Right atrium auricular region (tissue), 2 donors: ENCODE measurements at places on chromosomes 11 and 22. TPM values are rescaled to one million over a fixed set of nuclear protein-coding genes. Genes with fewer than 3 reads are reported as not detected.

Gene PLAAT3
- 111 TPM for total RNA-seq

Gene KCTD14
- total RNA-seq: 3.6 TPM

Gene IGF2
- total RNA-seq: 43.2 TPM

Gene TMEM25
- 15.6 TPM for total RNA-seq

Gene CBLIF
- total RNA-seq: not detected

Gene CCDC89
- total RNA-seq: 1.1 TPM

Gene SCARF2
- 6.5 TPM for total RNA-seq

Gene PAX6
- total RNA-seq: not detected

Gene SNX15
- total RNA-seq: 21.8 TPM

- H3K27ac ChIP-seq: no peak overlapping the region
- DNase-seq: no peak
- H3K4me3 ChIP-seq: no peak overlapping the region
- no peaks in the 10 kb centered on the region for H3K4me1 ChIP-seq
- H3K36me3 ChIP-seq: peaks cover 73% of the 10 kb centered on the region
Measured at GRCh38 chr11:68412593-68413475, 47.7 kb upstream of the PPP6R3 start.

GRCh38 chr11:46826310-46827044 lies 19.6 kb downstream of the CKAP5 start:
- H3K27me3 ChIP-seq: no peaks in the 10 kb centered on the region
- DNase-seq: peak; percentile 73
- H3K4me1 ChIP-seq: peaks cover 32% of the 10 kb centered on the region
- peak overlapping the region; percentile 70 for H3K4me3 ChIP-seq
- no peaks in the 10 kb centered on the region for H3K36me3 ChIP-seq

DNA sequence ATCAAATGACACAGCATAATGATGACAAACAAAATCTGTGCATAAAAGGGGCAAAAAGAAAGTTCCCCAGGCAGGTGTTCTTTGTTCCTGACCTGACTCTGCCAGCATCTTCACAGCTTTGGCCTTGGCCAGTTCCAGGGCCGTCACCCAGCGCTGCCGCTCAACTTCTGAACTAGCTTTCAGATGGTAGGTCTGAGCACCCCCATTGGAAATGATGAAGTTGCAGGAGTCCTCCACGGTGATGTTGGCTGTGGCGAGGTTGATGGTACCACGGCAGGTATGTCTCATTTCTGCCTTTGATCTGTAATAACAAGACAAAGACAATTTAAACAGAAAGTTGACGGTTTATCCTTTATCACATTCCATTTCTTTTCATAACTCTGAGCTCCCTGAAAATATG lies 5.3 kb downstream of the OSBP start:
- no peaks in the 10 kb centered on the region for H3K4me1 ChIP-seq
- no peaks in the 10 kb centered on the region for H3K27me3 ChIP-seq
- no peak overlapping the region for H3K27ac ChIP-seq
- DNase-seq: no peak

DNA sequence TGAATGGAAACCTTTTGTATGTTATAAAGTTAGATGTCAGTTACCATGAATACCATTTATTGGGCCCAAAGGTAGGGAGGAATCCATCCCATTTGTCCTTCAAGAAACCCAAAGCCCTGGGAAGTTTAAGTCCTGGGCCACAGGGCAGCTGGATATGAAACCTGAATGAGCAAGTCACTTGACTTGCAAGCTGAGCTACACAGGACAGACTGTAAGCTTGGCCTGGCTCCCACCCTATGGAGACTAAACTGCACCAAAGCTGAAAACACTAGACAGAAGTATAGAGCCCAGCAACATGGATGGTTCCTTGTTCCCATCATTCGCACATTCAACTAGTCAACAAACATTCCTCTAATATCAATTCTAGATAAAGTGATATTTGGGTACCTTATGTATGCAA lies 71.3 kb downstream of the KCNC1 start:
- H3K27ac ChIP-seq: peak overlapping the region; percentile 28
- H3K36me3 ChIP-seq: no peaks in the 10 kb centered on the region
- H3K27me3 ChIP-seq: no peaks in the 10 kb centered on the region

- no peak for DNase-seq
- no peak overlapping the region for H3K27ac ChIP-seq
- no peaks in the 10 kb centered on the region for H3K4me1 ChIP-seq
- no peak overlapping the region for H3K4me3 ChIP-seq
- H3K36me3 ChIP-seq: no peaks in the 10 kb centered on the region
Measured at GRCh38 chr11:101321222-101321621, 191.6 kb upstream of the PGR start.

- peaks cover 11% of the 10 kb centered on the region for H3K36me3 ChIP-seq
- peak overlapping the region; percentile 99 for H3K27ac ChIP-seq
- no peak for DNase-seq
- peak overlapping the region; percentile 72 for H3K4me3 ChIP-seq
- H3K4me1 ChIP-seq: peaks cover 24% of the 10 kb centered on the region
Measured at GRCh38 chr11:9573775-9574621, 528 bp downstream of the WEE1 start.

DNA sequence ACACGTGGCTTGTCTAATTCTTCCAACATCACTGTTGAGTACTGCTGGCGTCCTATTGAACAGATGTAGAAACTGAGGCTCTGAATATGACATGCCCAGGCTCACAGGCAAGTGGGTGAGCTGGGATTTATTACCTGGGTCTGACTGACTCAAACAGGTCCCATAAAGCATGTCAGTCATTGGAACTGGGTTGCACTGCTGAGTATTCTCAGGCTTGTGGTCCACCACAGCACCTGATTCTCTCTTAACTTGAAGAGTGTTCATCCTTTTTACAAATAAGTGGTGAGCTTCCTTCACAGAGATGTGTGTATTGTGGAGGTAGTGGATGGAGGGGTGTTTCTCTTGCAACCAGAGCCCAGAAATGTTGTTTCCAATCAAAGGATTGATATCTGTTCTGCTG lies 44.5 kb downstream of the SC5D start:
- DNase-seq: no peak
- no peak overlapping the region for H3K27ac ChIP-seq
- H3K27me3 ChIP-seq: no peaks in the 10 kb centered on the region
- no peaks in the 10 kb centered on the region for H3K36me3 ChIP-seq
- H3K4me3 ChIP-seq: no peak overlapping the region
- peaks cover 23% of the 10 kb centered on the region for H3K4me1 ChIP-seq

DNA sequence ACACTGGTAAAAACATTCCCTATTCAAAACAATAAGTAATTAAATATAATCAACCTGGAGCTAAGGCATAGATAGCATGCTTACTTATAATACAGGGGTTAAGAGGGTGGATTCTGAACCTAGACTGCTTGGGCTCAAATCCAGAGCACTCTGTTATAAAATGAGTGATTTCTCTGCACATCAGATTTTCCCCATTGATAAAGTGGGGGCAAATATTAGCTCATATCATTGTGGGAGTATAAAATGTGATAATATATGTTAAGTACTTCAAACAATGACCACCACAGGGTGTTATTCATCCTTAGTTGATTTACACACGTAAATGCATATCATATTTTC lies 139.4 kb downstream of the LUZP2 start:
- H3K27me3 ChIP-seq: no peaks in the 10 kb centered on the region
- H3K4me1 ChIP-seq: no peaks in the 10 kb centered on the region
- no peak overlapping the region for H3K4me3 ChIP-seq
- H3K27ac ChIP-seq: no peak overlapping the region
- no peak for DNase-seq

DNA sequence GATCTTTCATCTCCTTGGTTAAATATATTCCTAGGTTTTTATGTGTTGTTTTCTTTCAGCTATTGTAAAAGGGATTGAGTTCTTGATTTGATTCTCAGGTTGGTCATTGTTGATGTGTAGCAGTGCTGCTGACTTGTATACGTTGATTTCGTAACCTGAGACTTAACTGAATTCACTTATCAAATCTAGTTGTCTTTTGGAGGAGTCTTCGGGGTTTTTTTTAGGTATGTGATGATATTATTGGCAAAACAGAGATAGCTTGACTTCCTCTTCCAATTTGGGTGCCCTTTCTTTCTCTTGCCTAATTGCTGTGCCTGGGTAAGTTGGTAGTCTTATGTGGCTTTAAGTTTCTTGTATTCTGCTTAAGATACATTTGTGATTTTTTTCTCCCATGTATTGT lies 52.8 kb downstream of the CBL start:
- no peak overlapping the region for H3K4me3 ChIP-seq
- no peaks in the 10 kb centered on the region for H3K27me3 ChIP-seq
- no peak for DNase-seq
- H3K27ac ChIP-seq: no peak overlapping the region
- H3K4me1 ChIP-seq: peaks cover 18% of the 10 kb centered on the region
- H3K36me3 ChIP-seq: no peaks in the 10 kb centered on the region

GRCh38 chr11:95150956-95151684 lies 61.5 kb downstream of the ENDOD1 start:
- no peaks in the 10 kb centered on the region for H3K27me3 ChIP-seq
- H3K4me3 ChIP-seq: peak overlapping the region; percentile 67
- H3K36me3 ChIP-seq: no peaks in the 10 kb centered on the region
- H3K4me1 ChIP-seq: no peaks in the 10 kb centered on the region
- peak overlapping the region; percentile 86 for H3K27ac ChIP-seq

DNA sequence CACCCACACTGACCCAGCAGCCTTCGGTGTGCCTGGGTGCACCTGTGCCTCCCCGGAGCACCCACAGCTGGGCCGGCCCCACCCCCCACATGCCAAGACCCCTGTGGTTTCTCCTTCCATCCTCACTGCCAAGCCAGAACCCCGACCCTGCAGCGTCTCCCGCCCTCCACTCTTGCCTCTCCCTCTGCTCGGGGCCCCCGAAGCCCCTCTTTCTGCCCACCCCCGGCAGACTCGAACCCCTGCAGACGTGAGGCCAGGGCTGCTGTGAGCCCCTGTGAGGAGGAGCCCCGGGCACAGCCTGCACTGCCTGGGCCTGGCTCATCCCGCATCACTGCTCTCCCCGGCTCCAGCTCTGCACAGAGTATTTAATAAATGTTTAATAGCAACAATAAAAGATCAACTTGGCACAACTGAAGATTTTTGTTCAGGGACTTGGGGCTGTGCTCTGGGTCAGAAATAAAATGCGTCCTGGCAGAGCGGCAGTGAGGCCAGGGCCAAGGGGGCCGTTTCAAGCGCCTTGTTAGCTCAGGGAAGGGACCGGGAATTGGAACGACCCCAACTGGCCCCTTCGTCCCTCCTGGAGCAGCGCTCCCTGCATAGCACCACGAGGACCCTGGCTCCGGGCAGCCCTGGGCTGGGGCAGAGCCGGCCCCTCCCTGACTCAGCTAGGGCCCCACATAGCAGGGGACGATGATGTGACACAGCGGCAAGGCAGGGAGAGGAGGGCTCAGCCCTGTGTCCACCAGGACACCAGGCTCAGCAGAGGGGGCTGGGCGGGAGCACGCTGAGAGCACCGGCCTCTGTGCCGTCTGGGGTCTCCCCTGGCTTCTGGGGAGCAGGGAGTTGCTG lies 520.8 kb downstream of the BRD1 start:
- H3K4me3 ChIP-seq: no peak overlapping the region
- peak; percentile 43 for DNase-seq
- no peaks in the 10 kb centered on the region for H3K36me3 ChIP-seq
- H3K27me3 ChIP-seq: peaks cover 9% of the 10 kb centered on the region
- no peak overlapping the region for H3K27ac ChIP-seq
- H3K4me1 ChIP-seq: no peaks in the 10 kb centered on the region

GRCh38 chr22:20949698-20950183 lies 17.3 kb upstream of the AIFM3 start:
- H3K36me3 ChIP-seq: peaks cover 32% of the 10 kb centered on the region
- no peak overlapping the region for H3K27ac ChIP-seq
- no peak overlapping the region for H3K4me3 ChIP-seq
- no peaks in the 10 kb centered on the region for H3K27me3 ChIP-seq
- no peaks in the 10 kb centered on the region for H3K4me1 ChIP-seq
